CD4-positive, alpha-beta T cell treated with Interleukin-1 beta for 1 hour (primary cell): ENCODE measurements at places on chromosomes 2 and 18.

GRCh38 chr2:190562121-190562520 is 27.6 kb upstream of the NEMP2 start:
- DNase-seq = no peak

GRCh38 chr2:181070119-181070835 is 89.9 kb downstream of the UBE2E3 start:
- DNase-seq = no peak

- no peak for DNase-seq
Measured at GRCh38 chr2:233538741-233539140, 27.8 kb downstream of the USP40 start.

DNA sequence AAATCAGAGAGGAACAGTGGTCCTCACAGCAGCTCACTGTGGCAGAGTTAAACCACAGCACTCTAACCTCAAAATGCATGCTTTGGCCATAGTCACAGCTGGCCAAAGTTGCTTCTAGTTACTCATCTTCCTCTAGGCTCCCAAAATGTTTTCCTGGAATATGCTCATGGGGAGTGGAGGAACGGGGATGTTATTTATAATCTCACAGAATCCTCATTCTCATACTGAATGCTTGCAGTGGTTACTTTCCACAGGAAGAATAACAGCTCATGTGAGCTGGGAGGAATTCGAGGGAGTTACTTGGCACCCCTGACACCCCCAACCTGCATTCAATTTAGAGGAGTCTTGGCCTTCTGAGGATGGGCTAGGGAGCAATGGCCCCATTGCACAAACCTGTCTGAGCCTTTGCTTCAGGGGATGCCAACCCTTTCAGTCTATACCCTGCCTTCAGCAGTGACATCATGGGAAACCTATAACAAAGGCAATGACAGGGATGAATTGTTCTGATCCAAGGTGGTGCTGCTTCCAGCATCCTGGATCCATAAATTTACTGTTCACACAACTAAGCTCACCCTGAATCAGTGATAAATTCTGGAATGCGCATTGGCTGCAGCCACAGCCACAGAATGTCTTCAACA is 22.4 kb upstream of the CCBE1 start:
- DNase-seq = no peak

DNA sequence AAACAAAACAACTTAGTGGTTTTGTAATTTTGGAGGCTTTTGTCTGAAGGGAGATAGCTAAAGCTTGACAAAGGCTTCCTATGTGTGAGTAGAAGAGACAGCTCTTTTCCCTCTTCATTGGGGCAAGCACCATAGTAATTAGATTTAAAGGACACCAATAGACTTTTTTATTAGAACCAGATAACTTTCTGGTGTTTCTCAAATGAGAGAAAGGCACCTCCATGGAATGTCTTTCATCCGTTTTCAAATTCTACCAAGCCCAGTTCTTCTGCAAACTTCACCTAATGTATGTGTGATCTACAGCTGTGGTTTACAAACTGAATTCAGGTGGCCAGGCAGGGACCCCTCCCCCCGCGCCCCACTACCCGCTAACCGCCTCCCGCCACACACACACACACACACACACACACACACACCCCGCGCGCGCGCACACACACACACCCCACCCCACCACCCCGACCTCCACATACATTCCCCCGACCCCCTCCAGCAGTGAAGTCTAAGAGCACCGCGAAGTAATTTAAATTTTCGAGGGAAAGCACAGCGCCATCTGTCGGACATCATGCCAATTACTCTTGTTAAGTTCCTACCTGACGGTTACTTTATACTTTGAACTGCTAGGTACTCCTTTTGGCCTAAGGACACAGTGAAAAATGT is 31.6 kb upstream of the PPP1R1C start:
- DNase-seq = peak; percentile 58

DNA sequence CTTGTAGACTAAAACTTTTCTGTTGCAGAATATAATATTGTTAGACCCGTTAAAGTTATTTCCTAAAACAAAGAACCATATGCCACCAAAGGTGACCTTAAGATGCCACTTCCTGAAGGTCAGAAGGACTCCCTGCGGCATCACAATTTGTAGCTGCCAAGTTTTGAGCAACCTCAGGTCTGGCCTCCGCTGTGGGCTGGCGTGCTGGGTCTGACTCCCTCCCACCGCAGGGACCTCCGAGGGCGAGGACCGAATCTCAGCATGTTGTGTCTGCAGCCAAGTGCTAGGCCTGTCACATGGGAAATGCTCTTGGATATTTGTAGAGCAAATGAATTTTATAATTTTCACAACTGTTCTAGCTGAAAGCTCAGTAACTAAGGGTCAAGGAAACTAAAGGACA is 285.9 kb downstream of the NDUFA10 start:
- DNase-seq = no peak
